ENCODE measurements at places on chromosomes 7 and 10. TPM values are rescaled to one million over a fixed set of nuclear protein-coding genes. Genes with fewer than 3 reads are reported as not detected.
A peak's percentile ranks its signal among the peaks of the same experiment; 100 is the strongest.

DNA sequence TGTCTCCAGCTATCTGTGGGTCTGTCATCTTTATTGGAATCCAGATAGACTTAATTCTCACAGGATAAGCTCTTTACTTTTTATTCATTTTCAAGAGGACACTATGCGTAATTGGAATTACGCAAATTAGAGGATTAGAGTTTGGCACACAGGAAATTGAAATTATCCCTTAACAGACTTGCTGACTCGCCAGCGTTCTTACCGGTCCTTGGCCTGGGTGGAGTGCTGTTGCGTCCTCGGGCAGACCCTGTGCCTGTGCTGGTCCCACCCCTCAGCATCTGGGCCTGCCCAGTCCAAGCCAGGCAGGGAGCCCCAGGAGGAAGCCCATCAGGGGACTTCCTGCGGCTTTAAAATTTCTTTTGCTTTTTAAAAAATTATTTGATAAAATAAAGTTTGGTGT, 101.8 kb downstream of the MKI67 start:
- H3K27me3 ChIP-seq: no peaks in the 10 kb centered on the region
- no peaks in the 10 kb centered on the region for H3K36me3 ChIP-seq
- no peak for DNase-seq
- H3K4me3 ChIP-seq: no peak overlapping the region

GRCh38 chr10:124042656-124043309, 50.6 kb downstream of the CHST15 start:
- no peak overlapping the region for H3K4me3 ChIP-seq
- H3K27me3 ChIP-seq: no peaks in the 10 kb centered on the region
- H3K27ac ChIP-seq: peak overlapping the region; percentile 67
- peaks cover 39% of the 10 kb centered on the region for H3K36me3 ChIP-seq

DNA sequence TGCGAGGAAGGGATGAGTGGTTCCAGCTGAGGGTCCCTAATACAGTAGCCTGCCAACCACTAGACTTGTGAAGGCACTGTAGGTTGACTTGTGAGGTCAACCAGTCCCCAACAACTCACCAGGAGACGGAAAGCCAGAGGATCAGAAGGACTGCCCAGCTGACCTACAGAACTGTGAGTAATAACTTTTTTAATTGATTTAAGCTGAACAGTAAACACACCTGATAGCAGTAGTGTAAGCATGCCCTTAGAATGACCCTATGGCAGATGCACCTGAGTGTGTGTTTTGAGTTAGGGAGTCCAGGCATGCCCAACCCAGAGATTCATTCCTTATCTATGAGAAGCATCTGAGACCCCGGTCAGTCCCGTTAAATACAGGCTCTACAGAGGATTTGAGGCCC, 14.1 kb downstream of the PRLHR start:
- DNase-seq: no peak
- no peak overlapping the region for H3K4me3 ChIP-seq
- H3K36me3 ChIP-seq: no peaks in the 10 kb centered on the region
- peaks cover 55% of the 10 kb centered on the region for H3K27me3 ChIP-seq

DNA sequence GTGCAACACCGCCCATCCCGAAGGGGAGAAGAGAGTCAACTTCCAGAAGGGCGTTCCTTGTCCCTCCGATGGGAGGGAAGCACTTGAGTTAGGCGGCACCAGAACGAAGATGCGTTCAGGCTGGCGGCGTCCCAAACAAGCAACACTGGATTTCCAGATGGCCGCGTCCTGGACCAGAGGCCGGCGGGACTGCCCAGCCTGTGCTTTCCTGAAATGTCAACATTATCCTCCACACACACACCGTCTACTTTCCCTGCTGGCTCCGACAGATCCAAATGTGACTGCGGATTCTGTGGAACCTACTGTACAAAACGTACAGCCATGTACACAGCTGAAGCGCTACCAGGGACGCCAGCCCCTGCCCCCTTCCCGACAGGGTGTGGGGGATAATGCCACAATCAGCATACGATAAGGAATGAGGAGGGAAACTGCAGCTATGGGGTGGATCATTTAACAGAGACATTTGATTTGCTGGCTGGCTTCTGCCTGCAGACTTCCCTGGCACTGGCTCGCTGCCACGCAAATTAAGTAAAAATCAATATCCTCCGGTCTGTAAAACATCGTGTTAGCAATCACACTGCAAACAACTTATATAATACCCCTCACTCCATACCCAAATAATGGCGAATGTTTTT, 82.1 kb downstream of the ZRANB1 start:
- peaks cover 36% of the 10 kb centered on the region for H3K36me3 ChIP-seq
- H3K4me1 ChIP-seq: peaks cover 31% of the 10 kb centered on the region
- DNase-seq: no peak
- H3K27ac ChIP-seq: peak overlapping the region; percentile 59
- no peaks in the 10 kb centered on the region for H3K27me3 ChIP-seq

GRCh38 chr10:5938291-5938690, 39.1 kb downstream of the IL15RA start:
- H3K4me3 ChIP-seq: no peak overlapping the region
- peaks cover 22% of the 10 kb centered on the region for H3K36me3 ChIP-seq
- H3K4me1 ChIP-seq: peaks cover 1% of the 10 kb centered on the region
- DNase-seq: no peak
- H3K27ac ChIP-seq: no peak overlapping the region

- H3K4me1 ChIP-seq: peaks cover 17% of the 10 kb centered on the region
- H3K27ac ChIP-seq: no peak overlapping the region
- peaks cover 12% of the 10 kb centered on the region for H3K36me3 ChIP-seq
- no peak overlapping the region for H3K4me3 ChIP-seq
These were observed 161.7 kb downstream of the HECW1 start for GRCh38 chr7:43273939-43274719.

DNA sequence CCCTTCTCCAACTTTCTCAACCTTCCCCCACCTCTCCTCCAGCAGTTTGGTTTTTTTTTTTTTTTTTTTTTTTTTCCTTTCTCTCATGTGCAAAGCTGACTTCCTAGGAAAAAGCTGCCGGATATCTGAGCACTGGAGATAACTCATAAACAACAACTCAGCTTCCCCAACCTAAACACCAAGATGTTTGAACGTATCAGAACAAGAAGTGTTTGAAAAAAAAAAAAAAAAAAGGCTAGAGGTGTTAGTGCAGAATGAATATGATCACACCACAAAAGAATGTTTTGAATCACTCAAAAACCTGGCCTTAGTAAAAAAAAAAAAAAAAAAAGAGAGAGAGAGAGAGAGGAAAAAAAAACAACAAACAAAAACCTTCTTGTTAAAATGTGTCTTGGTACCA, 11.2 kb downstream of the GATA3 start:
- peaks cover 56% of the 10 kb centered on the region for H3K4me1 ChIP-seq
- peaks cover 49% of the 10 kb centered on the region for H3K36me3 ChIP-seq
- DNase-seq: no peak

GRCh38 chr7:152647009-152647408, 28.9 kb downstream of the XRCC2 start:
- no peak for DNase-seq
- no peaks in the 10 kb centered on the region for H3K27me3 ChIP-seq
- no peak overlapping the region for H3K4me3 ChIP-seq
- H3K36me3 ChIP-seq: peaks cover 36% of the 10 kb centered on the region
- no peak overlapping the region for H3K27ac ChIP-seq
- no peaks in the 10 kb centered on the region for H3K4me1 ChIP-seq

GRCh38 chr7:38870147-38870546, 38.8 kb downstream of the VPS41 start:
- H3K36me3 ChIP-seq: peaks cover 6% of the 10 kb centered on the region
- no peak overlapping the region for H3K27ac ChIP-seq
- no peaks in the 10 kb centered on the region for H3K27me3 ChIP-seq
- no peak for DNase-seq
- peaks cover 6% of the 10 kb centered on the region for H3K4me1 ChIP-seq
- no peak overlapping the region for H3K4me3 ChIP-seq

GRCh38 chr10:130010653-130011052, 46.6 kb upstream of the EBF3 start:
- peaks cover 52% of the 10 kb centered on the region for H3K27me3 ChIP-seq
- no peak overlapping the region for H3K27ac ChIP-seq
- H3K4me1 ChIP-seq: no peaks in the 10 kb centered on the region
- H3K36me3 ChIP-seq: no peaks in the 10 kb centered on the region
- H3K4me3 ChIP-seq: no peak overlapping the region
- DNase-seq: no peak

DNA sequence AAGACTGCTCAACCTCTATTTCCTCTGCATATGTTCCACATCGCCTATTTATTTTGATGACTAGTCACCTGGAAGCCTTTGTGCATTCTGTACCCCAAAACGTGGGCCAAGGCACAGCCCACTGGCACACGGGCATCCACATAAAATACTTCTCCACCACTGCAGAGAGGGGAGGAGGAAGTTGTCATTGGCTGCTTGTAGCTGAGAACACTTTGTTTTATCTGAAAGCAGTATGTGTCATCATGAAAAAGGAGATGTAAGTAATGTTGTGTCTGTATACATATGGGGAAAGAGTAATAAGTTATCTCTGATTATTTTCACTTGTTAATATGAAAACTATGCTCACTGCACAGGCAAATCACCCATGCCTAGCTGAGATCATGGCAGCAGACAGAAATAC, 48.2 kb upstream of the AMPH start:
- no peak overlapping the region for H3K27ac ChIP-seq
- DNase-seq: no peak
- no peaks in the 10 kb centered on the region for H3K36me3 ChIP-seq
- peaks cover 10% of the 10 kb centered on the region for H3K4me1 ChIP-seq
- H3K27me3 ChIP-seq: peaks cover 31% of the 10 kb centered on the region
- H3K4me3 ChIP-seq: no peak overlapping the region

GRCh38 chr10:60614363-60614762, 163.9 kb upstream of the CDK1 start:
- peaks cover 7% of the 10 kb centered on the region for H3K36me3 ChIP-seq
- no peak for DNase-seq
- no peak overlapping the region for H3K4me3 ChIP-seq
- no peaks in the 10 kb centered on the region for H3K27me3 ChIP-seq

- H3K4me1 ChIP-seq: no peaks in the 10 kb centered on the region
- DNase-seq: no peak
- H3K27me3 ChIP-seq: peaks cover 15% of the 10 kb centered on the region
- no peak overlapping the region for H3K27ac ChIP-seq
- H3K36me3 ChIP-seq: no peaks in the 10 kb centered on the region
- H3K4me3 ChIP-seq: no peak overlapping the region
These were observed 80.2 kb upstream of the MSRB2 start for GRCh38 chr10:23015021-23015707.

- peaks cover 29% of the 10 kb centered on the region for H3K36me3 ChIP-seq
- H3K4me1 ChIP-seq: peaks cover 19% of the 10 kb centered on the region
- no peak overlapping the region for H3K4me3 ChIP-seq
- no peaks in the 10 kb centered on the region for H3K27me3 ChIP-seq
- peak overlapping the region; percentile 26 for H3K27ac ChIP-seq
- DNase-seq: no peak
These were observed 55.2 kb downstream of the CDK6 start for GRCh38 chr7:92781117-92781720.

- H3K27ac ChIP-seq: no peak overlapping the region
- no peaks in the 10 kb centered on the region for H3K4me1 ChIP-seq
- H3K4me3 ChIP-seq: no peak overlapping the region
- no peak for DNase-seq
These were observed 32.0 kb downstream of the EXOC6 start for GRCh38 chr10:92880233-92880861.

DNA sequence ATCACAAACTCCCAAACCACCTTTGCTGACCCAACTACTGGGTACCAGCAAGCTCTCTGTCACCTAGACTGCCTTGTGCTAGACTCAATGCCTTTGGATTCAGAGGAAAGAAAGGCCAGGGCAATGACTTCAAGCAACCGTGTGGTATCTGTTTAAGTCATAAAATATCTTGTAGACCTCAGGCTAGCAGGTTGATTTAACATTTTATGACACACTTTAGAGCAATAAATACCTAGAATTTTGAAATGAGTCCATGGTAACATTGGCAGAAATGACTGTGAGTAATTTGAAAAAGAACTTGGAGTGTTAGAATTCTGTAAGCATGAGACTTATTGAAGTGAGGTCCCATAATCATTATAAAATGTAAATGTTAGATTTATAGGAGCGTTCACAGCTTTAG, 87.2 kb downstream of the TWIST1 start:
- H3K27me3 ChIP-seq: no peaks in the 10 kb centered on the region
- no peak overlapping the region for H3K4me3 ChIP-seq
- H3K4me1 ChIP-seq: no peaks in the 10 kb centered on the region
- peak overlapping the region; percentile 43 for H3K27ac ChIP-seq
- peaks cover 26% of the 10 kb centered on the region for H3K36me3 ChIP-seq

- H3K27me3 ChIP-seq: no peaks in the 10 kb centered on the region
- peaks cover 15% of the 10 kb centered on the region for H3K4me1 ChIP-seq
- no peaks in the 10 kb centered on the region for H3K36me3 ChIP-seq
- no peak overlapping the region for H3K4me3 ChIP-seq
- DNase-seq: no peak
These were observed 2.8 kb upstream of the BCL7B start for GRCh38 chr7:73560109-73560835.

Gene DDC
- not detected for total RNA-seq

Gene CRHR2
- total RNA-seq: not detected

Gene NUPR2
- total RNA-seq: not detected

Gene CUX1
- 158 TPM for total RNA-seq

Gene CUBN
- total RNA-seq: 1.5 TPM

Gene OR13A1
- 0.35 TPM for total RNA-seq

Gene NUTM2B
- total RNA-seq: 1.0 TPM

Gene WDR91
- total RNA-seq: 15.0 TPM

Gene TFR2
- total RNA-seq: 0.38 TPM

Gene NANOS1
- 4.4 TPM for total RNA-seq
